ENCODE measurements at places on chromosomes 4 and X.

DNA sequence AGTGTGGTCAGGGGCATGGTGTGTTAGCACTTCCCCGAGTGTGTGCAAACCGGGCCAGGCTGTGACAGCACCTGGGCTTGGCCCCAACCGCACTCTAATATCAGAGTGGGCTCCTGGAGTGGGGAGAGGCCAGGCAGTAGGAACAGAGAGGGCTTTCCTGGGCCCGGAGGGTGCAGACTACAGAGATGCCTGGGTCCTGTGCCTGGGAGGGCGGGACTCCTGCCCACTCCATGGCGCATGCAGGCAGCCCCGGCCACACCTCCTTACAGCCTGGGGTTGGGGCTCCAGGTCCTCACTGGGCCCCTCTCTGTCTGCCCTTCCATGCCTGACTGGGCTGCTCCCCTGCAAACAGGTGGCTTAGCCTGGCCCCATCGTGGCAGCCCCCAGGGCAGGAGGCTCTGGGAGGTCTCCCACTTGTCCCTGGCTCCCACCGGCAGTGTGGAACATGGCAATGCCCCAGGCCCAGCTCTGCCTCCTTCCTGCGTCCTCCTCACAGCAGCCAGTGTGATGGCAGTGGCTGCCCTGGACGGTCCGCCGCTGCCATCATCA is 60.4 kb downstream of the AGA start:
- no peak for DNase-seq

- no peak for DNase-seq
These were observed 212.9 kb downstream of the CBR4 start for GRCh38 chr4:168797194-168797593.

GRCh38 chrX:18983666-18984380 is at the start of gene PHKA2:
PHKA2 (minus strand) TSS chrX:18984114; CDS start chrX:18983932, 182 bp downstream.
- DNase-seq: peak; percentile 9

DNA sequence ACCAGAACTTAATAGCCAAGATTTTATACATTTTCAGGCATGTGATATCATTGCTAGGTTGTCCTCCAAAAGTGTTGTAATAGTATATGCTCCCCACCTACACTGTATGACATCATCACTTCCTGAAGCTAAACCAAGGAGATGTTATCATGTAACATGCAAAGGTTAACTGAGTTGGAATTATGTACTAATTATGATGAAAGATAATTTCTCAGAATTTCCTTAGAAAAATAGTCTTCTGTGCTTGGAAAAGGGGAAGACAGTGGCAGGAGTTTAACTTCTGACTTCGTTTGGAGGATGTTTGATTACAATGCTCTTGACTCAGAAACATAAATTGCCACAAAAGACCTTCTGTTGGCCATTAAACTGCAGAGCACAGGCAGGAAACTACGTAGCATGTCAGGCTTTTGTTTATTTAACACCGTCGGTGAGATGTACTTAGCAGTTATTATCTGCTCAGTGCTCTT is 83.6 kb upstream of the GUCY1A1 start:
- DNase-seq: no peak

DNA sequence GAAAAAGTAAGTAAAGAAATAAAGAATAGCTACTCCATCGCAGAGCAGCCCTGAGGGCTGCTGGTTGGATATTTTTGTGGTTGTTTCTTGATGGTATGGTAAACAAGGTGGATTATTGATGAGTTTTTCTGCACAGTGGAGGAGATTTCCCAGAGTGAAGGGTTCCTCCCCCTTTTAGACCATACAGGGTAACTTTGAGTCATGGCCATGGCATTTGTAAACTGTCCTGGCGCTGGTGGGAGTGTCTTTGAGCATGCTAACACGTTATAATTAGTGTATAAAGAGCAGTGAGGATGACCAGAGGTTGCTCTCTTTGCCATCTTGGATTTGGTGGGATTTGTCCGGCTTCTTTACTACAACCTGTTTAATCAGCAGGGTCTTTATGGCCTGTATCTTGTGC is 128.2 kb downstream of the ASMT start:
- DNase-seq: no peak

DNA sequence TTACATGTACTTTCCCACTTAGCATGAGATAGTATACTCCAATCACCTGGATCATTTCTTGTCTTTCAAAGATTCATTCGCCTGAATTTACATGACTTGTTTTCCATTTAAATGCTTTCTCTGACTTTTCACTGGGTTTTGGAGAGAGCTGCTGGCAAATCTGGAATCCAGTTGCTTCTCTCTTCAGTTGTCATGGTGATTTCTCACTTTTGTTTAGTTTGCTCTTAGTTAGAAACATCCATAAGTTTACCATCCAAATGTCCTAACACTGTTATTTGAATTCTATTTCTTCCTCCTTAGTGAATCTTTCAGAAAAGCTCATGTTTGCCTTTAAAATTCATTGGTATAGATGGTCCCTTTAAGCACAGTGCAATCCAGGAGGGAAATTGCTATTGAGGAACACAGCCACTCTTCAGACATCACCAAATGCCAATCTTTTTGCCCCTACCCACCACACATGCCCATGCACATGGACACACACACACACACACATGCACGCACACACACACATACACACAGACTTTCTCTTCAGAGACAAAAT is 51.7 kb downstream of the REELD1 start:
- no peak for DNase-seq

- no peak for DNase-seq
These were observed 40.0 kb downstream of the HADH start for GRCh38 chr4:108029731-108030130.

- DNase-seq: no peak
These were observed 163.9 kb upstream of the SLC7A11 start for GRCh38 chr4:138405934-138406567.
